ENCODE measurements at places on chromosomes 7 and 10. TPM values are rescaled to one million over a fixed set of nuclear protein-coding genes. Genes with fewer than 3 reads are reported as not detected.

Gene MSMB
- not detected for total RNA-seq

DNA sequence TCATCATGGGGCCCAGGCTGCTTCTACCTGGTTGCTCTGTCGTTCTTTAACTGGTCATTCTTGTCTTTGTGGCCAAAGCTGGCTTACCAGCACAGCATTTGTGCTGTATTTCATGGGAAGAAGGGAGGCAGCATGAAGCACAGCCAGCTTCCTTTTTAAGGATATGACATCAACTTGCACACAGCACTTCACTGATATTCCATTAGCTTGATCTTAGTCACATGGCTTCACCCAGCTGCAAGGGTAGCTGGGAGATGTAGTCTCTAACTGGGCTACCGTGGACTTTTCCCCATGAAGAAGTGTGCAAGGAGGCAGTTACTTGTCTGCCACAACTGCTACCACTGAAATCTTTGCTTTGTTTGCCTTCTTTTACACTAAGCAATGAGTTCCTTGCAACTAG is 525.2 kb downstream of the LRMDA start:
- no peak for DNase-seq

DNA sequence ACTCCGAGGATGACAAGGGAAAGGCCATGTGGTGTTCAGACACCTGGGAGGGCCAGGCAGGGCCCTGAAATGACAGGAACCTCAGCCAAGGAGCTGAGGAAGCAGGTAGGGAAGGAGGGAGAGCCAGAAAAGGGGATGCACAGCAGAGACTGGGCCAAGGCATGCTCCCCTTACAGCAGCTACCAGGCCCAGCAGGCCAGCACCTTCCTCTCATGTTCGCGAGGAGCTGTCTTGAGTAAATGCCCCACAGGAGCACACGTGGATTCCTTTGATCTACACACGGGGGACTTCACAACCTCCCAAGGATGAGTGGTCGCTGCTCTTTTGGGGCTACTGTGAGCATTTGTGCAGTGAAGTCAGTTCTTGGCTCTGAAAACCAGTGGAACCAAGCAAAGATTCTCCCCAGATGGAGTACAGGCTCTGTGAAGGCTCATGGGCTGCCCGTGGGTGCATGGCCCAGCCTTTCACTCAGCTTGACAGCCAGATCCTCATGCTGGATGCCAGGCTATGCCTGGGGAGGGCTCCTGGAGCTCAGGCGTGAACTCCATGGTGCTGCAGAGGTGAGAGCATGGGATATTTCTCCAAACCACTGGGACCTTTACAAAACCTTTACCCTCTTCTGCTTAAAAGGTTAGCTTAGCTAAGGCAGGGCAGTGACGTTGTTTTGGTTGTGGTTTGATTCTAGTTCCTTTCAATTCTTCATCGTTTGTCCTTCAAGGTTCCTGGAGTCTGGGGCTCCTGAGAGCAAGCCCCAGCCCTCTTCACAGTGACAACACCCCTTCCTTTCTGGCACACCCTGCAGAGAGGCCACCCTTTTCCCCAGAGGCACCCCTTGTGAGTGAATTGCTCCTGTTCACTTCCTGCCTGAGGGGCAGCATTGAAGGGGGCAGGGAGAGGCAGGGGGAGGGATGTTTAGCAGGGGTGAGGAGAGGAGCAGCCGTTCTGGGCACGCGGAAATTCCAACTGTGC is 74.2 kb upstream of the ZPBP start:
- peak; percentile 16 for DNase-seq

DNA sequence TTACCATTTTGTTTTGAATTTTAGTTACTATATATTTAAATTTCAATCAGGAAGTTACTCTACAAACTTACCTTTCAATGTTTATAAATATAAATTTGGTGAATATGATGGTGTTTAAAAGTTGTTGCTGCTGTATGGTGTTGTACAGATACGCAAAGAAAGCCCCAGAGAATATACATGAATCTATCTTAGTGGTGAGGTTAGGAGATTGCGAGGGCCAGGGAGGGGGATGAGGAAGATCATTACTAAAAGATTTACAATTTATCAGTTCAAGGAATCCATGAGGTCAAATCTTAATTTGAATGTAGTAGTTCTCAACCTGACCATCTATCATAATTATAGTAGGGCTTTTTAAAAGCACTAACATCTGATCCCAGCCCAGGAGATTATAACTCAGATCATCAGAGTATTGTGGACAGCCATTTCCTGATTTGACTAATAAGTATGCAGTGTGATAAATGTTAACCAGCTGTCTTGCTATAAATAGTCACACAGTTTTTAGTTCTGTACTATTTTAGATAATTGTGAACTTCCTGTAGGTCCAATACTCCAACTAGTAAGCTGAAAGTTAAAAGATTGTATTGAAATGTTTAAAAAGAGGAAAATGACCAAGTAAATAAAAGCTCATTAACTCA is 23.6 kb downstream of the FAM3C start:
- DNase-seq = no peak

Gene LRRC18
- not detected for total RNA-seq

GRCh38 chr10:128122931-128123330 is 3.3 kb downstream of the MKI67 start:
- DNase-seq = no peak

GRCh38 chr10:93288679-93289634 is 193.2 kb downstream of the MYOF start:
- DNase-seq = peak; percentile 52

DNA sequence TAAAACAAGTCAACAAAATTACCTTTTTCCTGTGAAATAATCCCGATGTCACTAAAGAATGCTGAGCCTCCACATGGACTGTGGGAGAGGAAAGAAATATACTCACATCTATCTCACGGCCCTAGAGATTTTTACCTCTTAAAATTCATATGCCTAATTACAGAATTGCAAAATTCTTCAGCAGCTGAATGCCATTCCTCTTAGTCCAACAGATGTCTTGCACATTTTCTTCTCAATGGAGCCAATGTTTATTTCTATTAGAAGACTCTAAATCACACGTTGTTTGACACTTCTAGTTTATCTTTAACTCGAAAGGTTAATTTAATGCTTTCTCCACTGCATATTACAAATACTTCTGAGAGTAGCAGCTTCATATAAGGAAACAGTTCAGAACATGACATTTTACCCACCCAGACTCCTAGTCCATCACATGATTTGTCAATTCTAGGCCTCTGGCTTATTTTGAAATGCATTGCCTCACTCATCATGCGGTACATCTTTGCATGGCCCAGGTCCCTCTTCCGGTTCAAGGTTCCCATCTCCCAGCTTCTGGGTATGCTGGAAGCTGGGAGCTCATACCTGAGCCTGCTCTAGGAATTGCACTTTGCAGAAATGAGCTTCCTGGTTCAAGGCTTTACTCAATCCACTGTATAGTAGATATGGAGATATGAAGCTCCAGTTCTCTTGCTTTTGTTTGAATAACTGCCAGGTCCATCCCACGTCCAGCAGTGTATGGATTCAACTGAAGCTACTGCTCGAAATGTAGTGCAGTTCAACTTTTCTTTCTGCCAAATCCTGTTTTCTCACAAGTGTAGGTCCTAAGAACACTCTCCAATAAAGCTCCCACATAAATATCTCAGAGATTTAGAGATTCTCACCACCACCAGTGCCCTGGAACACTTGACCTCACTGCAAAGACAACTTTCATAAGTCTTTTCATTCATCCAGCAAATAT is 306.2 kb downstream of the GPR37 start:
- DNase-seq = no peak

Gene BZW2
- 24.2 TPM for total RNA-seq

- DNase-seq = no peak
Measured at GRCh38 chr7:77570330-77571011, 33.4 kb downstream of the PTPN12 start.

DNA sequence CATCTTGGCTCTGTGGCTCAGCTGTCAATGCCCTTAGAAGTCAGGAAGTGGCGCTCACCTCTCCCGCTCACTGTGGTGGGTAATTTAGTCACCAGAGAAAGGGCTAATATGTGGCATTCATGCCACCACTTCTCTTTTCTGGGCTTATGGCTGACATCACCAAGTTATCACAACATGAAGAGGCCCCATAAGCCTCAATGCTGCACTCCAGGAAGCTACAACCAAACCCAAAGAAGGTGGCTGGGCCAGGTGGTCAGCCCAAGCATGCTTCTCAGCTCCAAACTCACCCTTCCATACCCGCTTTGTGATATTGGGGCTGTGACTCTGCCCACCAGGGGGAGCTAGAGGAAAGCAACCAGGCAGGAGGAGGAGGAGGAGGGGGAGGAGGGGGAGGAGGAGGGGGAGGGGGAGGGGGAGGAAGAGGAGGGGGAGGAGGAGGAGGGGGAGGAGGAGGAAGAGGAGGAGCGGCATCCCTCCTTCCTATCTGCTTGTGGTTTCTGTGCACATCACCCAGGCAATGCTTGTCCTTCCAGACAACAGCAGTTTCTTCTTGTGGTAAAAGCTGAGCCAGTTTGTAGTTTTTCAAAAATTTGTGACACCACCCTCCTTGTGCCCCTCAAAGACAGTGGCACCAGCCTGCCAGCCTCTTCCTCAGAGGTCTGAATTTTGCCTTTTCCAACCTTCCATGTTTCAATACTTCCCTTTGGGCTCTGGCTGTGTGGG is 42.1 kb downstream of the CYP26A1 start:
- peak; percentile 61 for DNase-seq

Gene PROSER2
- 1.3 TPM for total RNA-seq

Gene PLEKHS1
- 0.12 TPM for total RNA-seq

Gene MINDY4
- total RNA-seq = 0.49 TPM

DNA sequence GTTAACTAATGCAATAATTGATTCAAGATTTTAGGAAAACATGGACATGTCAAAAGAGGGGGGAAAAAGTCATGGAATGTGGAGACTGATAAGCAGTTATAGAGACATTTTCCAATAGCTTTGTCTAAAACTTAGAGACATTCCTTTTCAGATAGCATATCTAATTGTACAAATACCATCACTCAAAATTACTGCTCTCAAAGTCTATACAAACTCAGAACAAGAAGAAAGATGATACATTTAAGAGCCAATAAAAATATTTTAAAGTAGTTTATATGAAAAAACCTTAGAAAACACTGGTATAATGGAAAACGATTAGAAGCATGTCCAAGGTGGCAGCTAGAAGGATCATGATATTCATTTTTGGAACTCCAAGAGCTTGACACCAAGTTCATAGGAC is 146.5 kb downstream of the DOCK4 start:
- no peak for DNase-seq

- no peak for DNase-seq
Measured at GRCh38 chr10:72132854-72133253, 44.5 kb upstream of the SPOCK2 start.

DNA sequence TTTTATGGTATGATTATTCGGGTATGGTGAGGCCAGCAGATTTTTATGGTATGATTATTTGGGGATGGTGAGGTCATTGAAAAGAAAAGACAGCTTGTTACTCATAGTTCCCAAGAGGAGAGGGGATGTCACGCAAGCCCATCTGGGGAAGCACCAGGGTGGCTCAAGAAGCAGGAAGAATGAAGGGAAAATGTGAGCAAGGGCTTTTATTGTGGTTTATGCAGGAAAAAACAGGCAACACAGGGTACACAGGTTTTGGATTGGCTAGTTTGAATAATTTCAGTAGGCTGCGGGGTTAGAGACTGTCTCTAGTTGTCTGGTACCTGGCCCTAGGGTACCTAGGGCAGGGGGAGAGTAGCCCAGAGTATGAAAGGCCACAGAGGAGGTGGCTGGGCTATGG is 26.8 kb upstream of the DGKI start:
- DNase-seq = no peak

Gene ZRANB1
- total RNA-seq = 27.8 TPM

Gene NPFFR1
- not detected for total RNA-seq

Gene FBXW4
- 70.9 TPM for total RNA-seq

GRCh38 chr7:47180516-47180826 is 401.4 kb downstream of the TNS3 start:
- DNase-seq = no peak

DNA sequence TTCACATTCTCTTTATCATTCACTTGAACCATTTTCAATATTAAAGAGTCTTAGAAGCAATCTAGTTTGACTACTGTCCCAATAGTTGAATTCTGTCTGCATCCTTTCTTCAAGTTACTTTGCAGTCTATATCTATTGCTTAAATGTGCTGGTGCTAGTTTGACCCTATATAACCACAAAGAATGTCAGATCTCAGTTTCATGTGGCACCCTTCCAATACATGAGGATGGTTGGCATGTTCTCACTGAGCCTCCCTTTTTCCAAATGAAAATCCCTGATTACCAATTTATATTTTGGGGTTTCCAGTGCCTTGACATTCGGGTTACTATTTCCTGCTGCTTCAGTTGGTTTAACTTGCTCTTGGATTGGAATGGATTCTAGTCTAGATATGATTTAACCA is 292.7 kb downstream of the EXOC4 start:
- no peak for DNase-seq

DNA sequence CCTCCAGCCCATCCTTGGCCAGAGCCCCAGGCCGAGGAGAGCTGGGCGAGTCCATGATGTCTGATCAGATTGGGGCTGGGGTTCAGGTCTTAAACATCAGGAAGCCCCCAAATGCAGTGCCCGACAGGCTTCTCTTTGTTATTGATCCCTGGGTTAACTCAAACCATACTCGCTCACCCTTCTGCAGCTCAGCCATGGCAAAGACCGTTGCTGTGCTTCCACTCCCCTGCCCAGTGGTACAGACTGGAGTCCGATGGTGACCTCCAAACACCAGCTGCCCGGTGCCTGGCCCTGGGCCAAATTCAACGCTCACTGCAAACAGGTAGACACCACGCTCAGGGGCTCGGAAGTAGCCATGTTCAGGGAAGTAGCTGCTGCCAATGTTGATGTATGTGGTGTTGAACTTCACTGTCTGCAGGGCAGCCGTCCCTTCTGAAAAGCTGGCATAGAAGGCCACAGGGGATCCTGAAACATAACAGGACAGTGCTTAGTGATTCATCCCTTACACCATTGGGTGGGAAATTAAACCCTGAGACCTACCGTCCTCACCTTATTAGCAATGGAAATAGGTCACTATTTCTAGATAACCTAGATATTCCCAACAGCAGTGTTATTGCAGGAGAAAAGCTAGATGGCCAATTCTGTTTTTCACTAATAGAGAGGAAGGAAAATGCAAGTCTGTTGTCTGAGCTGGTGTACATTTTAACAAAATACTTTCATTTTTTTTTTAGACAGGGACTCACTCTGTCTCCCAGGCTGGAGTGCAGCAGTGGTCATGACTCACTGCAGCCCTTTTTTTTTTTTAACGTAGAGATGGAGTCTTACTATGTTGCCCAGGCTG is 20.5 kb downstream of the MMRN2 start:
- DNase-seq = no peak

Gene LLCFC1
- total RNA-seq = not detected

Gene DNA2
- 6.9 TPM for total RNA-seq

- no peak for DNase-seq
Measured at GRCh38 chr7:106818736-106819135, 46.3 kb upstream of the PIK3CG start.

DNA sequence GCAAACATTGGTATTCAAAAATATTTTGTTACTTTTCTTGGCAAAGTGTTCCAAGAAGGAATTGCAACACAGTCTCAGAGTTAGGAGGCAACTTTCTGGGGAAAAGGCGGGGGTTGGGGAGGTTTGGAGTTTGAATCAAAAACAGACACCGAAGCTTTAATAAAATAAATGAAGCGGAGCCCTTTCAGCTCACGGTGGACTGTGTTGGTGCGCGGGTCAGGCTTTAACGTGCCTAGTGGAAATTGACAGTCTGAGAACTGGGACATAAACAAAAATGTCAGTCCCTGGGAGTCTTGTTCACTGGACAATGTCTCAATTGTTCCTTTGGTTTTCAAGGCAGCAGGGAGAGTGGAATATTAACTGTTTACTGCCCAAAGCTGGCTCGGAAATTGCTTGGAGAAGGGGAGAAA is 109.3 kb downstream of the TCF7L2 start:
- DNase-seq = no peak
